ENCODE measurements at places on chromosomes 2 and 18.
A peak's percentile ranks its signal among the peaks of the same experiment; 100 is the strongest.

DNA sequence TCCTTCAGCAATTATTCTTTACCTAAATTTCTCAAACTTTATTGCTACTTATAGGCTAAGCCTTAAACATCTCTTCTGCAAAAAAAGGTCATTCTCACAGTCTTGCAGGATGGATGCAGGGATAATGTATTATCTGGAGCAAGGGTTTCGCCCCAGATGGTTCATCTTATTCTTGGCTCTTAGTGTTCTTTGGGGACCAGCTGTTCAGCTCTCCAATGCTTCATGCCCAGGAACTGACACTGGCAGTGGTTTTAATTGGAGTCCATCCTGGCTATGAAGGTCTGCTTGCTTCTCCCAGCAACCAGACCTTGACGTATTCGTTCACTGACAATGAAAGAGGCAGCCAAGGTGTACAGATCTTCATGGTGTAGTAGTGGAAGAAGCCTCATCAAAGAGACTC is 331.9 kb downstream of the SLC8A1 start:
- DNase-seq: no peak

DNA sequence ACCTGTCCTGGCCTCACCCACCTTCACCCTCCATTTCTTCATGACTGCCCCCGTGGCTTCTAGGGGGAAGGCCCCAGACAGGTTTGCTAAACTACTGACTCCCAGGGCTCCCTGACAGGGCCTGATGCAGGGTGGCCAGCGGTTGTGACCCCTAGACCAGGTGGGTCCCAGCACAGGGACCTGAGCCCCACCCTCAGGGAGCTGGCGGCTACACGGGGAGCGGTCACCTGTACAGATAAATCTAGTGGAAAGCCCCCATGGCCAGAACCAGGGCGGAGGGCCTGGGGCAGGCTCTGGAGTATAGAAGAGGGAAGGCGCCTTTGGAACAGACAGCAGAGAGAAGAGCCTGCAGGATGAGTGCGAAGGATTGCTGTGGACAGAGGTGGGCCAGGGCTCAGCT is 42.5 kb upstream of the PLB1 start:
- DNase-seq: no peak

- DNase-seq: no peak
These were observed 4.1 kb downstream of the SPATS2L start for GRCh38 chr2:200310545-200310971.

GRCh38 chr2:164937864-164938401 is 17.4 kb downstream of the SLC38A11 start:
- no peak for DNase-seq

DNA sequence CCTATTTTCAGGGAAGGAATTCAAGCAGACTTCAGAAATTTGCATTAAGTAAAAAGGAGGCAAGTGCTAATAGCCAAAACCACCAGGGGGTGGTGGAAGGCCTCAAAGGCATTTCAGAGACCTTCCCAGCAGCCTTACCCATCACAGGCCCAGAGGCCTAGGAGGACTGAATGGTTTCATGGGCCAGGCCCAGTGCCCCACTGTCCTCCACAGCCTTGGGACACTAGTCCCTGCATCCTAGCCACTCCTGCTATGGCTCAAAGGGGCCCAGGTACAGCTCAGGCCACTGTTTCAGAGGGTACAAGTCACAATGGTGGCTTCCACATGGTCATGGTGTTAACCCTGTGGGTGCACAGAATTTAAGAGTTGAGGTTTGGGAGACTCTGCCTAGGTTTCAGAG is 58.6 kb upstream of the CHAC2 start:
- DNase-seq: no peak

- no peak for DNase-seq
These were observed 97.8 kb downstream of the GATA6 start for GRCh38 chr18:22267225-22267624.

DNA sequence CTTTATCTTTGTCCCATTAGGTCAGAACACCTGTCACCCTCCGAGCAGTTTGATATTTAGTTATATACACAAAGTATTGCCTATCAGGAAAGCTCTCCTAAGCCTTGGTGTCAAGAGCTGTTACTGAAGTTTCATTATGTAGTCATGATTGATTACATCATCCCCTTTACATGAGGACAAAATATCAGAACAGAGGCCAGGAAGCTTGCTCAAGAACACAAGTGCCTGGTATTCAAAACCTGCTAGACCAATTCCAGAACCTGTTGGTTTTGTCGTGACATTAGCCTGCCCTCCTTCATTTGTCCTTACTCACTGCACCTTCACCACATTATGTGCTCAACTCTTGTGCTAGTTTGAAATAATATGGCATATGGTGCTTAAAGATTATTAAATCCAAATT is 377.1 kb downstream of the CDH19 start:
- DNase-seq: no peak

GRCh38 chr2:197498235-197498936 is 1.3 kb downstream of the HSPD1 start:
- no peak for DNase-seq

DNA sequence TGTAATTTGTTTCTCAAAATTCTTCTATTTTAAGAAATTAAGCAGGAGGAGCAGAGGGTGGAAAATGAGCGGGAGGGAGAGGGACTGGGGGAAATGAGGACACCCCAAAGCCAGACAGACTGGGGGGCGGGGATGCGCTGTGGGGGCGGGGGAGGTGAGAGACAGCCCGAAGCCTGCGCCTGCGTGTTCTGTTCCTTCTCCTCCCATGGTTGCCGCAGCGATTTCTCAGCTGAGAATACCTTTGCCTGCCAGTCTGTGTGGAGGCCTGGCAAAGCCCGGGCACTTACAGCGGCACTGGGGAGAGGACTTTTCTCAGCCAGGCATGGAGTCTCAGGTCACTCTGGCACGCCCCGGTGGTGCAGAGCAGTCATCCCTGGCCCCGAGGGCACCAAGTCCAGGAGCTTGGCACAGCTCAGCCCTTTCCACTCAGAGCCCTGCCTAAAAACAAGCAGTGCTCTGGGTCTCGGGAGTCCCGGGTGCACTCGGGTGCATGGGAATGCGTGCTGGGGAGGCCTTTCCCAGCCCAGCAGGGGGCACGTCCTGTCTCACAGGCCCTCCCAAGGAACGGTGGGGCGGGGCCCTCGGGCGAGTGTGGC is 289.3 kb upstream of the HS6ST1 start:
- DNase-seq: no peak

- DNase-seq: no peak
These were observed 570.5 kb upstream of the SOX11 start for GRCh38 chr2:5121642-5122041.

DNA sequence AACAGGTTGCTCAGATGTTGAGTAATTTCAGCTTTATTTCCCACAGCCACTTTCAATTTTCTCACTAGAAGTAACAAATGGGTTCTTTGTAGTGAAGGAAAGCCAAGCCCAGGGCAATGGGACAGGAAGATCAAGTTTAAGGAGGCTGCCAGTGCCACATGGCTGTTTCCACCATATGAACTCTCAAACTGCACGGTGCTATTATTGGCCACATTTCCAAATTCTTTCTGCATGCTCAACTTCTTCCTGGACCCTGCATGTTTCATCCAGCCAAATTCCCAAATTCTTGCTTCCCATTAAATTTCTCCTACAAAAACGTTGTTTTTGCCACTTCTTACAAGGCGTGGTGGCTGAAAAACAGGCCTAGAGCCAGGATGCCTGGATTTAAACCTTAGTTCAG is 193.3 kb upstream of the SPHKAP start:
- DNase-seq: no peak

- DNase-seq: peak; percentile 58
These were observed 69.5 kb upstream of the PELI1 start for GRCh38 chr2:64213532-64214275.

DNA sequence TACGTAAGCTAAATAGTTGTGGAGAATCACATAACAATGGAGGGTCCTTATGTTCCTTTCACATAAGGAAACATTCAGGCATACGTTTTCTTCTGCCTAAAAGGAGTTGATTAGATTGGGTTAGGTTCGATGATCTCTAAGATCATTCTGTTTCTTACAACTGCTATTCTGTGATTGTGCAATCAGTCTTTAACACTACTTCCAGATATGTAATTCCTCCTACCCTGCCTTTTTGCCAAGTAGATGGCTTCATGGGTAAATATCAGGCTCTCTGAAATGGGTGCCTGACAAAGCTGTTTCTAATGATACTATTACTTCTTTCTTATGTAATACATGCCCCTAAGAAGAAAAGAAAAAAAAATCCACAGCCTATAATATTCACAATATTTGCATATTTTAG is 321.5 kb downstream of the XIRP2 start:
- no peak for DNase-seq

DNA sequence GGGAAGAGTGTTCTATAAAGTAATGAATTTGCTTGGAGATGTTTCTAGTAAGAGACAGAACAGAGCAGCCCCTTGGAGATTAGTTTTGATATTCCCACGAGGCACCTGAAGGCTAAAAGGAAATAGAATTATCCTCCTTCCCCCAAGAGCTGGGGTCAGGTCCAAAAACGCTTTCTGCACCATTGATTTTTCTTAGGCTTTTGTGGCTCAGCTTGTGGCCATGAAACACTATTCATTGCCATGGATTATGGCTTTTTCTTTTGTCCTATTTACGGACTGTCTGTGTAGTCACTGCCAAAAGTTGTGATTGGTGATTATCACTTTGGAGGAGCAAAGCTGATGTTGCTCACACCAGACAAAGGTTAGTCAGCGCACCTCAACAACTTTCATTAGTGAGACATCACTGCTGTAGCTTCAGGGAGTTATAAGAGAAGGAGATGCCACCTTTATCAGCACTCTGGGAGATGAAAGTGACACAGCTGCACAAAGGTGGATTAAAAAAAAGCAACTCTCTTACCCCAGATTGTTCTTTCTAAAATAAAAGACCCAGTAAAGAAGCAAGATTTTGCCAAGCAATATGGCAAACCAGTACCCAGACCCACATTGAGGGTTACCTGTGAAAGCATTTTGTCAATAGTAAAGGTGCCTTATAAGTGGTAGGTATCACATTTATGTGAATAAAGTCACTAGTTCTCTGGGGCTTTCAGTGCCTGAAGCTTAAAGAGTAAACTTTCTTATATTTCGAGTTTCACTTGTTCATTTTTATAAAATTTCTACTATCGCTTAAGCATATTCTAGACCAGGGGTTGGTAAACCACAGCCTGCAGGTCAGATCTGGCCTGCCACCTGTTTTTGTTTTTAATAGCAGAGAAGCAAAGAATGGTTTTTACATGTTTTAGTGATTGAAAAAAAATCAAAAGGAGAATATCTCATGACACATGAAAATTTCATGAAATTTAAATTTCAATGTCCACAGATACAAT is 10.6 kb downstream of the CXCR4 start:
- no peak for DNase-seq

GRCh38 chr2:97708048-97708380 is 5.4 kb upstream of the ZAP70 start:
- no peak for DNase-seq

DNA sequence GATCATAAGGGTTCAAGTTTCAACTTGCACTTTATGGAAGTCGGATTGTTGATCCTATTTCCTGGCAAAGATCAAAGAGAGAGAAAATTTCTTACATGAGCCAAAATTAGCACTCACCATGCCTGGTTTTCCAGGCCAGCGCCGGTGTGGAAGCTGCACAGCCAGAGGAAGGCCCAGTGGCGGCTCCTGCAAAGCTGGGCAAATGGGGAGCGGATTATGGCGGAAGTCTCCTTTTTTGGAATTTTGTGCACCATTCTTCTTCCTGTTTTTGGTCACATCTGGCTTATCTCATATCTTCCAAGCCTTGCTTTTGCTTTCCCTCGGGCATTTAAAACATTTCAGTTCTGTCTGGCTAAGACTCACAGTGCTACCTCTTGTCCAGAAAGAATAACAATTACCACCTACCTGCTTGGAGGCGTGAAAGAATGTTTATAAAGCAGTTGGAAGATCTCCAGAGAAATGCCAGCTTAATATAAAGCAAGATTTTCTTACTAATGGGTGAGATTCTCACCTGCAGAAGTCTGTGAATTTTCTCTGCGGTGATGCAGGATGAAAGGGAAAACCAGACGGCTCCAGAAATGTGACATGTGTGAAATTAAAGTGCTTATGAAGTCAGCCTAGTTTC is 94.3 kb downstream of the ASAP2 start:
- no peak for DNase-seq

DNA sequence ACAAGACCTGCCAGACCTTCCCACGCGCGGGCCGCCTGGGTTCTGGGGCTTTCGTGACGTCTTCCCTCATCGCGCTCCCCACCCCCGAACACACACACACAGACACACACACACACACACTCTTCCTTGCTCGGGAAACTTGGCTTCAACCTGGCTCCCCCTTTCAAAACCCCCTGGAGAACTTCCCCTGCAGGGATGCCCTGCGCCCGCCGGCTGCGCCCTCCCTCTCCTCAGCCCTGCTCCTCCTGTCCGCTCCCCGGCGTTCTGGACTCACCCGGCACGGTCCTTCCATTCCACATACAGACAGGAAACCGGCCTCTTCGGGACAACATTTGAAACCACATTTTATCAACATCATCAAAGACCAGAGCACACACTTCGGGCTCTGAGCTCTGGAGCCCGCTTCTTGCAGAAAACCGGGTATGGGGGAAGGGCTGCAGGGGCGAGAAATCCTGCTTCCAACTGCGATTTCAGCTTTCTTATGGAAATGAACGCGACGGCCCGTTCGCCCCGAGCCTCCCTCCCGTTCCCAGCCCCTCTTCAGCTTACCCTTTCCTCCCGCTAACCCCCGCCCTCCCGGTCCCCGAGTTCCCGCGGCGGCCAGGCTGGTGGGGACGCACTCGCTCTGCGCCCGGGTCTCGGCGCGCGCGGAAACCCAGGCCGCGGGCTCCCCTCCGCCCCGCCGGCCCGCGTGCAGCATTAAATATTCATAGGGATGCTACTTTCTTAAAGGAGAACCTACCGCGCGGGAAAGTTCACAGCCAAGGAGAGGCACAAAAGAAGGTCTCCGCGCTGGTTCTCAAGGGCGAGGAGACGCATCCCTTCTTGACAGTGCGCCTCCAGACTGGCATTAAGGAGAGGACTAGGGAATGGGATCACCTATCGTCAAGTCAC is 18.3 kb downstream of the POU3F3 start:
- DNase-seq: no peak
